ENCODE measurements at places on chromosomes 5 and 9. TPM values are rescaled to one million over a fixed set of nuclear protein-coding genes. Genes with fewer than 3 reads are reported as not detected.

The CCT5 gene
- total RNA-seq, result 92.8 TPM

The ENTPD2 gene
- 1.9 TPM for total RNA-seq

The PARP8 gene
- 5.2 TPM for total RNA-seq

The CARTPT gene
- not detected for total RNA-seq

The POLR3G gene
- total RNA-seq, result 0.46 TPM

The LMBRD2 gene
- 9.5 TPM for total RNA-seq

The POU5F2 gene
- 0.24 TPM for total RNA-seq

The OR1K1 gene
- total RNA-seq, result not detected

The GFI1B gene
- not detected for total RNA-seq

DNA sequence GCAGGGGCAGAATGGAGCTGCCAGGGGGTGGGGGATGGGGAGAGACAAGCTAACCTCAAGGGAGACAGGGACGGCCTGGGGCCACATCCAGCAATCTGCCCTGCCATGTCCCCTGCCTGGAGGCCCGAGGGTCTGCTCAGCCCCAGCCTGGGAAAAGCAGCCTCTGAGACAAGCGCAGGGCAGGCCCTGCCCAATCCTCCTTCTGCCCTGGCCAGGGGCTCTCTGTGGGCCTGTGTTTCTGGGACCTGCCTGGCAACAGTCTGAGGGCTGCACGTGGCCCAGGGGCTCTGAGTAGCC, 13.9 kb upstream of the QSOX2 start:
- DNase-seq, result no peak

DNA sequence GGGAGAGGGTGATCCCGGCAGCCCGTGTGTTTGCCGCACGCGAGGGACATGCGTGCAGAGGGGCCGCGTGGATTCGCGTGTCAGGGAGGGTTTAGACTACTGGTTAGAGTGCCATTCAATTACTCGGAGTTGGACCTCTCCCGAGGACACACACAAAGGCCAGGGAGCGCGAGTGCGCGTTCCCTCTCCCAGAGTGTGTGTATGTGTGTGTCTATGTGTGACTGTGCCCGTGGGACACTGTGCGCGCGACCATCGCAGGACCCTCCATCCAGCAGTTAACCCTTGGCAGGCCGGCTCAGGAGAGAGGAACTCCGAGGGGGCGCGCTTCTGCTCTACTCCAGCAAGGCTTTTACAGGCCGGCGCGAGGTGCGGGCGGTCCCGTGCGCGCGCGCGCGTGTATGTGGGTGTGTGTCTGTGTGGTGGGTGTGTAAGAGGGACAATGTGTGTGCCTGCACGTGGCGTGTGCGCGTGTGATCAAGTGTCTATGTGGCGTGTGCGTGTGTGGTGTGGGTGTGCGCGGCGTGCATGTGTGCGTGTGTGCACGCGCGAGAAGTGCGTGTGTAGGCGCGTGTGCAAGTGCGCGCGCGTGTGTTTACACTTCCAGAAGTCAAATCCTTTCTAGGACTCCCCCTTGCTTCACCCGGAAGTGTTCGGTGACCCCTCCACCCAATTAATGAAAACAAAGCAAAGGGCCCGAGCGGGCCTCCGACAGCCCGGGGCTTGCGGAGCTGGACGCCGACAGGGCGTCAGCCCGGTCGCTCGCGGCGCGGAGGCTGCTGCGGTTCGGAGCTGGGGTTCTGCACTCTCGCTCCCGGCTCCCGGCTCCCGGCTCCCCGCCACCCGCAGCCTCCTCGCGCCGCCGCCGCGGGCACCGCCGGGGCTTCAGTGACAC, 75.3 kb upstream of the TBCA start:
- DNase-seq, result peak; percentile 52

DNA sequence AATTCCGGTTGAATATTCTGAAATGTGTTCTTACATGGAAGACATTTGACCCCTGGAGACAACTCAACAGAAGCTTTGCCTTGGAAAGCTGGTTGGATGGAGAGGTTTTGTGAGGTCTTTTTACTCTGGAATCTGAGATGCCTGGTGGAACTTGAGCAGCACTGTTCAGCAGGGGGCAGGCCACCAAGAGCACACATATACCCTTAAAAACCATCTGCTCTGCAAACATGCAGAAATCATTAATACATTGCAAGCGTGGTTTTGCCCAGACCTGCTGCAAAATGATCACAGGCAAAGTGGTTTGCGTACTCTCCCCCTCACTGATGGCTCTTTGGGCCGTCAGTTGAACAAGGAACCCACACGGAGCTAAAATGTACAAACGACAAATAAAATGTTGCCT, 32.8 kb upstream of the DAP start:
- DNase-seq, result no peak

DNA sequence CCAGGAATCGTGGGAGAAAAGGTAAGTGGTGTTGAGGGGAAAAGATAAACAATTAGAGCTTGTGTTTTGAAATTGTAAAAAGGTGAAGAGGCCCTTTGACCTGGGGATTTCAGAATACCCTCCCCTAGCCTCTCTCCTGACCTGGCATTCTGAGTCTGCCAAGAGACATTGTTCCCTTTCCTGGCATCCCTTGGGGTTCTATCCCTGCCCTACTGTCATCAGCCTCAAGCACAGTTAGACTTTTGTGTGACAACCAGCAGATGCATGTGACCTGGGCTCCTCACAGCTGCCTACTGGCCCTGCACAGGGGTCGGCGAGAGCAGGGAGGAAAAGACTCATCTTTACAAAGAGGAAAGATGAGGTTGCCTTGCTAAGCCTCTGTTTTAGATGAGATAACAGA, 72.2 kb upstream of the ORM1 start:
- DNase-seq, result no peak

DNA sequence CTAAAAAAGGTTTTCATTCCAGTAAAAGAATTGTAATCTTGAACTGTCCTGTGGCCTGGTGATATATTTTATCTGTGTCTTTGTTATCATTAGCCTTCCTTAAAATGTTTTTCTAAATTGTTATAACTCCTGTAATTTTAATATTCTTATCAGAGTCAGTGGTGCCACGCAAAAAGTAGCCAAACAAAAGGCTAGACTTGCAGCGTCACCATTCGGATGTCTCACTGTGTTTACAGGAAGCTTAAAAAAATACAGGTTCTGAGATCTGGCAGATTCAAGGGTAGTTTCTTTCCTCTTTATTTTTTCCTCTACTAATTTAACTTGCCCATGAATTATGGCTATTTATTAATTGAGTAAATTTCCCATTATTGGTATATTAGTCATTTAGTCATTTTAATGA, 362.3 kb downstream of the MAT2B start:
- DNase-seq, result no peak

GRCh38 chr5:116750631-116751580, 176.3 kb upstream of the SEMA6A start:
- DNase-seq, result no peak

GRCh38 chr5:56607074-56607473, 208.3 kb upstream of the MAP3K1 start:
- no peak for DNase-seq

- DNase-seq, result peak; percentile 82
These were observed 1.5 kb upstream of the TESK1 start for GRCh38 chr9:35603506-35603985.

DNA sequence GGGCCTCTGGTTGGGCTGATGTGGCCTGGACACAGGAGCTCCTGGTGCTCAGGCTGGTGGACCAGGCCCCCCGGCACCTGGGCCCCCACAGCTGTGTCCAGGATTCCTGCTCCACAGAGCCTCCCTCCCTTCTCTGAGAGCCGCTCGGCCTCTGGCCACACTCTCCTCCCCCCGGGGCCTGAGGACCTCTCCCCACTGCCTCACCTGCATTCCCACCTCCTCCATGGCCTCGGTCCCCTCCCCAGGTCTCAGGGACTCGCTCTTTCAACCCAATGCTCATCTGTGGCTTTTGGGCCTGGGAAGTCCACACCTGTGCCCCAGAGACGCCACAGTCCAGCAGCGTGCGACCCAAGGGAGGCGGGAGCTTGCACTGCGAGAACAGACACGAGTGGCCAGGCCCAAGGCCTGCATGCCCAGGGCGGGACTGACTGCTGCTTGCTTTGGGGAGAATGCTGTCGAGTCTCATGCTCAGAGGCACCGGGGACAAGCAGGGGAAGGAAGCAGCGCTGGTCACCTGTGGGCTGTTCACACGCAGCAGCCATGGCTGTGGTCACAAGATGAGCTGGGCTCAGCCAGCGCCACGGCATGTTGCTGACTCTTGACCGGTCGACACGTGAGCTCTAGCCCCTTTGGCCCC, 14.6 kb downstream of the PAEP start:
- DNase-seq, result no peak

DNA sequence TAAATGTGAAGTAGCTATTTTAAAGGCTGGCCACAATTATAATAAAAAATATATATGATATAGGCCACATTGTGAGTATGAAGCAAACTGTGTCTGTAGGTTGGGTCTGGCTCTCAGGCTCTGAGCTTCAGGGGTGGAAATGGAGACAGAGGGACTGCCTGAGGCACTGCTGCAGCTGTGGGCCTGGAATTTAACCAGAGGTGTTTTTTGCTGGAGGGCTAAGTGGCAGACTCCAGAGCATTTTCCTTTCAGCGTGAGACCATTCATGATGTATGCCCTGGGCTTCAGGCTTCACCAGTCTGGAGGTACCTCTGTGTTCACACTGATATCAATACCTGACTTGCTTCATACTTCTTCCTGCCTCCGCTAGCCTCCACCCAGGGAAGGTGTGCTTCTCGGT, 64.9 kb upstream of the IL12B start:
- DNase-seq, result no peak

GRCh38 chr5:72837524-72838096, 21.1 kb downstream of the TNPO1 start:
- no peak for DNase-seq
